ENCODE measurements at places on chromosomes 16 and 17.
A peak's percentile ranks its signal among the peaks of the same experiment; 100 is the strongest.

- DNase-seq: no peak
Measured at GRCh38 chr16:72066747-72067146, 3.7 kb downstream of the HPR start.

DNA sequence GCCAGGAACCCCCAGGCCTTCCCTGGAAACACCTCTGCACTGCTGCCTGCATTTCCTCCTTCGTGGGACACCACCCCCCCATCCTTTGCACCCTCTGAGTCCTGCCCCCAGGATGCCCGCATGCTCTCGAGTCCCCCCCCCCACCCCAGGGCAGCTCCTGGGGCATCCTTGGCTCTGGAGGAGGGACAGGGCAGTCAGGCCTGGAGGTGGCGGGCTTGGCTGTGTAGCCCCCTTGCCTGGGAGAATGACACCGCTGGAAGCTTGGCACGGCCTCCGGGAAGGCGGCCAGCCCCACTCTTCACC is 98.9 kb upstream of the GSE1 start:
- DNase-seq: no peak

GRCh38 chr16:89104930-89105571 is 11.4 kb downstream of the ACSF3 start:
- DNase-seq: no peak

DNA sequence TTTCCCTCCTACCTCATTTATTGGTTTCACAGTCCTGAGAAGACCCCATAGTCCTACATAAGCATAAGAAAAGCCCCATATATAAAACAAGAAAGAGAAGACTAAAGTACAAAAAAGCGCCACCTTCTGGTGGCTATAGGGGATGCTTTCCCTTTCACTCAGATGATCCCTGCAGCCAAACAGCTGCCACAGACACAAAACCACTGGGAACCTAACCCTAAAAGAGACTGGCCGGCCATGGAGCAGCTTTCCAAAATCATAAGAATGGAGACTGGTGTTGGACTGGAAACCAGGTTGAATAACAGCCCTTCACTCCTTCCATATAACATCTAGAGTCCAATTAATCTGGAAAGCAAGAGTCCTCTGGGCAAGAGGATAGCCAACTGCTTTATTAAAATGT is 11.4 kb downstream of the DYNC1LI2 start:
- no peak for DNase-seq

GRCh38 chr16:65034915-65035314 is 86.9 kb downstream of the CDH11 start:
- no peak for DNase-seq

DNA sequence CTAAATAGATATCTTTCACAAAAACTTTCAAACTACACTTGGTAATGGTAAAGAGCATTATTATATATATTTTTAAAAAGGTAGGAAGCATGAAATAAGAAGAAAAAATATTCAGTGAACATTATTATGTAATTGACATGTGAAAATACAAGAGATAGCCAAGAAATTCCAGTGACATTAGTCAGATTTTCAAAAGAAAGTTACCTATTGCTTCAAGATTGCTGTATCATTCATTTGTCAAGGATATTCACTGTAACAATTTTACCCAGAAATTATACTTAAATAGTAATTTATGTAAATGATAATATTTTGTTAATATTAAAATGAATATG is 350.2 kb downstream of the KIF2B start:
- no peak for DNase-seq

DNA sequence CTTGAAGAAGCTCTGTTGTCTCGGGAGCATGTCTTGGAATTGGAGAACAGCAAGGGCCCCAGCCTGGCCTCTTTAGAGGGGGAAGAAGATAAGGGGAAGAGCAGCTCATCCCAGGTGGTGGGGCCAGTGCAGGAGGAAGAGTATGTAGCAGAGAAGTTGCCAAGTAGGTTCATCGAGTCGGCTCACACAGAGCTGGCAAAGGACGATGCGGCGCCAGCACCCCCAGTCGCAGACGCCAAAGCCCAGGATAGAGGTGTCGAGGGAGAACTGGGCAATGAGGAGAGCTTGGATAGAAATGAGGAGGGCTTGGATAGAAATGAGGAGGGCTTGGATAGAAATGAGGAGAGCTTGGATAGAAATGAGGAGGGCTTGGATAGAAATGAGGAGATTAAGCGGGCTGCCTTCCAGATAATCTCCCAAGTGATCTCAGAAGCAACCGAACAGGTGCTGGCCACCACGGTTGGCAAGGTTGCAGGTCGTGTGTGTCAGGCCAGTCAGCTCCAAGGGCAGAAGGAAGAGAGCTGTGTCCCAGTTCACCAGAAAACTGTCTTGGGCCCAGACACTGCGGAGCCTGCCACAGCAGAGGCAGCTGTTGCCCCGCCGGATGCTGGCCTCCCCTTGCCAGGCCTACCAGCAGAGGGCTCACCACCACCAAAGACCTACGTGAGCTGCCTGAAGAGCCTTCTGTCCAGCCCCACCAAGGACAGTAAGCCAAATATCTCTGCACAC is 21.2 kb downstream of the AKAP1 start:
- DNase-seq: no peak

- no peak for DNase-seq
Measured at GRCh38 chr16:31435341-31436220, 7.0 kb downstream of the ZNF843 start.

DNA sequence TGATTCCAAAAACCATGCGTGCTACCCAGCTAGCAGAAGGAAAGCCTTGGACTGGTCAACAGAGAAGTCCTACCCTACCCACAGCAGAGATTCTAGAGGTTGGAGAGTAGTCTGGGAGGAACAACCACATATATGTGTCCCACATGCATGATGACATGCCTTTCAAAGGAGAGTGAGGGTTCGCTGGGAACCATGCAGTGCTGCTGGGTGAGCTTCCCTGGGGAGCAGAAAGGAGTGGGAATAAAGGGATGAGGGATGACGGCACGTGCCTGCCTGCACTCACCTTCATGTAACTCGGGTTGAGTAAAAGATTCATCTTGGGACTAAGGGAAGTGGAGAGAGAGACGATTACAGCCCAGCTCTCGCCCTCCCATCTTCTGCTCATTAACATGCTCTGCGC is 9.8 kb downstream of the CPSF4L start:
- DNase-seq: no peak

DNA sequence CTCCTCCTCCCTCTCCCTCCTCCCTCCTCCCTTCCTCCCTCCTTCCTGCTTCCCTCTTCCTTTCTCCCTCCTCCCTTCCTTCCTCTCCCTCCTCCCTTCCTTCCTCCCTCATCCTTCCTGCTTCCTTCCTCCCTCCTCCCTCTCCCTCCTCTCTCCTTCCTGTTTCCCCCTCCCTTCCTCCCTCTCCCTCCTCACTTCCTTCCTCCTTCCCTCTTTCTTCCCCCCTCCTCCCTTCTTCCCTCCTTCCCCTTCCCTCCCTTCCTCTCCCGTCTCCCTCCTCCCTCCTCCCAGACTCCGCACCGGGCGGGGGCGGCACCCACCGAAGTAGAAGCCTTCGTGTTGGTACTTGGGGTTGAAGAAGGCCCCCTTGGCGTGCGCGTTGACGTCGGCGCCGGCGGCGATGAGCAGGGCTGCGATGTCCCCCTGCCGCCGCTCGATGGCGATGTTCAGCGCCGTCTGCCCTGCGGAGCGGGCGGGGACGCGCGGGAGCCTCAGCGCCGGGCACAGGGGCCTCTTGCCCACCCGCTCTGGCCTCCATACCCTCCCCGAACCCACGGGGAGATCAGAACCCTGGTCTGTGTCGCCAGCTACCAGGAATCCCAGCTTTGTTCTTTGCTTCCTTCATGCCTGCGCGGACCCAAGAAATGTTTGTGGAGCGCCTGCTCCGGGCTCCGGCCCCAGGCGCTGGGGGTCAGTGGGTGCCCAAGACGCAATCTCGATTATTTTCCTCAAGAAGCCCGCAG is 22.2 kb downstream of the TRPV3 start:
- DNase-seq: peak; percentile 4

GRCh38 chr17:63675231-63675606 is 24.7 kb downstream of the LIMD2 start:
- no peak for DNase-seq

DNA sequence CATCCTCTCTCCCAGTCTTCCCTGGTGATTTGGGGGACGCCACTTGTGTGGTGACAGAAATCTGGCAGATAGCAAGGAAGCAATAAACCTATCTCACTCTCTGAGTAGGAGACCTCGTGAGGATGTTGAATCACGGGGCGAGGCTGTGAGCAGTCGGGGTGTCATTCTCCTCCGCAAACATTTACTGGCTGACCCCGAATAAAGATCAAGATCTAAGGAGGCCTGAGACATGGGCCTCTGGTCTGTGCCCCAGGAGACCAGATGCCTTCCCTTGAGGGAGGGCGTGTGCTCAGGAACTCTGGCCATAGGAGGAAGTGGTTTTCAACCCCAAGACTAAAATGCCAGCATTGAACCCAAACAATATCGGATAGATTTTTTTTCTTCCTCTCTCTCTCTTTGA is 53.1 kb downstream of the FOXL1 start:
- DNase-seq: no peak

DNA sequence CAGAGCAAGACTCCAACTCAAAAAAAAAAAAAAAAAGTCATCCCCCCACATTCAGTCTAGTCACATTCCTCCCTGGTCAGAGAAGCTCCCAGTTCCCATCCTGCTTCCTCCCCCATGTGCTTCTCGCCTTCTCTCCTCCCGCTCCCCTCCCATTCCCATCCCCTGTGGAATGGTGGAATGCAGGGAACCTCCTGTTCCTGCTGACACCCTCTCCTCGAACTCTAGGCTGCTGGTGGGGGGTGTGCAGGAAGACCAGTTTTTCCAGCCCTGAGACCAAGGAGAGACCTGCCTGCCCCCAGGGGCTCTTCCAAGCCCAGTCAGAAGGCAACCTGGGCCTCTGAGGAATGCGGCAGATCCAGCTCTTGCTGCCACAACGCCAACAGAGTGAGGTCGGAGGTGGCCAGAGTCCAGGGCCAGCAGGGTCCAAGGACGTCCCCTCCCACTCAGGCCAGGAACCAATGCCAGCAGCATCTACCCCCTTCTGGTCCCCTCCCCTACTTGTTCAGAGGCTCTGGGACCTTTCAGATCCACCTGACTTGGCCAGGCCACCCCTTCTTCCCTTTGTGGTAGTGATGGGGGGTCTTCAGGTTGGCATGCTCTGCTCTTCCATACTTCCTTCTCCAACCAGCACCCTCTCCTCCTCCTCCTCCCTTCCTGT is 39.3 kb upstream of the TAC4 start:
- no peak for DNase-seq

DNA sequence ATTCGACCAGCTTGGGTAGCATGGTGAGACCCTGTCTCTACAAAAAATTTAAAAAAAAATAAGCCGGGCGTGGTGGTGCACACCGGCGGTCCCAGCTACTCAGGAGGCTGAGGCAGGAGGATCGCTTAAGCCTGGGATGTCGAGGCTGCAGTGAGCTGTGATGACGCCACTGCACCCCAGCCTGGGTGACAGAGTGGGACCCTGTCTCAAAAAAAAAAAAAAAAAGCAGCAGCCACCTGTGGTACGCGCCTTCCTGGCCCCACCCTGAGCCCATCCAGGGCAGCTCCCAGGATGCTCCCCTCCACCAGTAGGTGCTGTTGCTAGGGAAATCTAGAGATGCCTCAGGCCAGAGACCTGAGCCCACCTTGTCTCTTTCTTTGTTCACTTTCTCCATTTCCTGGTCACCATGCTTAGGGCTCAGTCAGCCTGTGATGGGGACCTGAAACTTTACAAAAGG is 47.4 kb downstream of the TEKT5 start:
- no peak for DNase-seq

GRCh38 chr17:36647636-36648035 is 46.3 kb downstream of the MRM1 start:
- no peak for DNase-seq

DNA sequence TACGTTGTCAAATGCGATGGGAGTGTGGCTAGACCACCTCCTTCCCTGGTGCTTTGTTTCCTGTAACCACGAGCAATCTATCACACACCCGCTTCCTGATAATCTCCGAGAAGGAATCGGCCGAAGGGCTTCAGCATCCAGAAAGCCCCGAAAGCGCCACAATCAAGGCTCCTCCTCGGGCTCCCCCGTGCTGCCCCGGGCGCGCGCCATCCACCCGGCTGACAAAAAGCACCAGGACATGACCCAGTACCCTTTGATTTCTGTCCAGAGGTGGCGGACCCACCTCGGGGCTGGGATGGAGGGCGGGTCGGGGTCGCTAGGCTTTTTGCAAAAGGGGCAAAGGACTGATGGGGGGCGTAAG is 743 bp upstream of the ARMC7 start:
- no peak for DNase-seq

GRCh38 chr16:14509055-14509454 is 121.0 kb downstream of the PARN start:
- DNase-seq: no peak

Data from stimulated activated CD8-positive, alpha-beta memory T cell treated with anti-CD3 and anti-CD28 coated beads, Interleukin-4, amount 100 ng/mL, for 4 hours (primary cell).